Renal cortical epithelial cell (primary cell): ENCODE measurements at places on chromosomes 3 and 15. TPM values are rescaled to one million over a fixed set of nuclear protein-coding genes. Genes with fewer than 3 reads are reported as not detected.

GRCh38 chr3:12495749-12496452, 11.6 kb downstream of the TSEN2 start:
- no peak for DNase-seq

GRCh38 chr3:179071027-179071322, 634 bp downstream of the ZMAT3 start:
- no peak for DNase-seq

The ECE2 gene
- not detected in 2 replicates for total RNA-seq

GRCh38 chr15:69121198-69121828, 39.1 kb upstream of the GLCE start:
- DNase-seq: no peak

The FRMD4B gene
- 20.8 and 24.5 TPM in 2 replicates for total RNA-seq

- peak; percentile 93 for DNase-seq
Measured at GRCh38 chr15:50881121-50882048, 27.1 kb upstream of the AP4E1 start.

DNA sequence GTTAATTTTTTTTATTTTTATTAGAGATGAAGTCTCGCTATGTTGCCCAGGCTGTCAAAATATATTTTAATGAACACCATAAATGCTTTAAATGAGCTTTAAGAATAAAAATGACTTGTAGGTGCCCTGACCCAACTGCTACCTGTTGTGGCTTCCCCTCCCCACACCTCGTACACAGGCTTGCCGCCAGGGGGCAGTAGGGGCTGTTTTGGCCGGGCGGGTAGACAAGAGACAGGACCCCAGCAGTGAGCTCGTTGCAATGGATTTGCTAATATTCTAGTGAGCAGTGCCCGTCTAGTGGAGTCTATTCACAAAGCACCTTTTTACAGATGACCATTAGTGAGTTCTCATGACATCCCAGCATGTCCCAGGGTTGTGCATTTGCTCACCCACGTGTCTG, 418.1 kb downstream of the OCA2 start:
- no peak for DNase-seq

- DNase-seq: no peak
Measured at GRCh38 chr15:59011262-59011952, 23.9 kb downstream of the RNF111 start.

GRCh38 chr15:89361451-89362202, 27.0 kb upstream of the POLG start:
- DNase-seq: peak; percentile 19

GRCh38 chr3:55965776-55966175, 478.7 kb upstream of the WNT5A start:
- no peak for DNase-seq

- DNase-seq: peak; percentile 17
Measured at GRCh38 chr3:124174476-124174875, 182.6 kb upstream of the ROPN1 start.

The AQR gene
- total RNA-seq: 24.5 and 37.8 TPM in 2 replicates

- peak; percentile 90 for DNase-seq
Measured at GRCh38 chr3:130658678-130659077, 88.0 kb downstream of the PIK3R4 start.

- peak; percentile 32 for DNase-seq
Measured at GRCh38 chr3:87733671-87734367, 325.0 kb downstream of the CGGBP1 start.

DNA sequence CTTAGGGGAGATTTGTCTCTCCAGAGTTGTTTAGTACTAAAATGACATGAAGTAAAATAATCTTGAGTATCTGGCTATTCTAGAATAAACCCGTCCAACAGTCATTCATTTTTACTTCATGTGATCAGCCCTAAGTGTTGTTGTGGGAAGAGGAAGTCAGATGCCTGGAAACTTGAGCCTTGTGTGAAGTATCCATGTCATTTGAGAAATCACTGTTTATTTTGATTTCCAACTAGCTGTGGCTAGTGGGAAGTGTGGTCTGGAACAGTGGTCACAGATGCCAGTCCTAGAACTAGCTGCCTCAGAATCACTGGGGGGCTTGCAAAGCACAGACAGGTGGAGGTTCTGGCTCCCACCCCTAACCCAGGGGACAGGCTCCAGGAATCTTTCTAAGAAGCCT, 77.7 kb upstream of the LIMD1 start:
- no peak for DNase-seq

The SERINC4 gene
- 0.05 TPM in 1 of 2 replicates, not detected in the other for total RNA-seq

GRCh38 chr15:28900892-28901586, 15.3 kb downstream of the APBA2 start:
- DNase-seq: no peak

The GPR176 gene
- total RNA-seq: 48.8 and 97.2 TPM in 2 replicates

DNA sequence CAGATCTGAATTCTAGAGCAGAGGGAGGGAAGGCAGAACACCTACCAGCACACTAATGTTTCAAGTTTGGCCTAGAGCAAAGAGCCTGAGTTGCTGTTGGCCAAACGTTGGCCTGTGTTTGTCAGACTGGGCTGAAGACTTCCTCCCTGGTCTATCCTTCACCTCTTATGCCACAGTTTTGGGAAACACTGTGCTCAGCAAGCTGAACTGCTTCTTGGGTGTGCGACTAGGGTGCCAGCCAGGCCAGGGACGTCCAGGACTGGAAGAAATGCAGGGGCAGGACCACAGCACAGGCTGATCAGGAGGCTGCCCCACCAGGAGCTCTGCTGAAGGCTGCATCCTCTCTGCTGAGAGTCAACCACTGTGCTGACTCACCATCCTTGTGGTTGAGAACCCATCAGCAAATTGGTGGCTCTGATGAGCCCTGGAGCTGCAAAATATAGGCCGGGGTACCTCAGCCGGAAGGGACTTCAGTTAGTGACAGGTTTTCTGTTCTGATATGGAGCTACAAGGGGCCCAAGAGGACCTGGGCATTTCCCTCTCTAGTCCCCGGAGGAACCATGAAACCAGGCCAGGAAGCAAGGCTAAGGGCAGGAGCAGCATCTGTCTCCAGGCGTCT, 131.6 kb upstream of the RASGRP1 start:
- DNase-seq: peak; percentile 31

The MFSD1 gene
- total RNA-seq: 97.6 and 98.1 TPM in 2 replicates

DNA sequence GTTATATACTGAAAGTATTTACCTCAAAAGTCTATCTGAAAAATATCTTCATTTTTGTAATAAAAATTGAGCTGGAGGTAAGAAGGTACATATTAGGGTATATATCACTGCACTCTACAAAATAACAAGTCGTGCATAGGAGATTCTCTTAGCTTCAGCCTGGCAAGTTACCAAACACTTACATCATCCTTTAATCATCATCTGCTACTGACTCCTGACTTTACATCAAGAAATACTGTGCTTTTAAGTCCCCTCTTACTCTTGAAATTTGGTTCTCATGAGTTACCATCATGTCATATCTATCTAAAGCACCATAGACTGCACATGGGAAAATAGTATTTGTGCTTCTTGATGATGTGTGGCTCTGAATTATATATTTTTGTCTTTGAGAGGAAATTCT, 50.8 kb downstream of the LYSMD4 start:
- peak; percentile 92 for DNase-seq

The HESX1 gene
- total RNA-seq: 0.55 TPM in 1 of 2 replicates, not detected in the other

The WNT5A gene
- 20.5 and 32.2 TPM in 2 replicates for total RNA-seq

GRCh38 chr3:162034368-162034767, 537.8 kb downstream of the OTOL1 start:
- peak; percentile 10 for DNase-seq

The ADAMTS7 gene
- total RNA-seq: 4.5 and 9.9 TPM in 2 replicates

The GOLGA8H gene
- total RNA-seq: 0.69 and 0.99 TPM in 2 replicates

The IL20RB gene
- total RNA-seq: 0.35 and 0.40 TPM in 2 replicates

DNA sequence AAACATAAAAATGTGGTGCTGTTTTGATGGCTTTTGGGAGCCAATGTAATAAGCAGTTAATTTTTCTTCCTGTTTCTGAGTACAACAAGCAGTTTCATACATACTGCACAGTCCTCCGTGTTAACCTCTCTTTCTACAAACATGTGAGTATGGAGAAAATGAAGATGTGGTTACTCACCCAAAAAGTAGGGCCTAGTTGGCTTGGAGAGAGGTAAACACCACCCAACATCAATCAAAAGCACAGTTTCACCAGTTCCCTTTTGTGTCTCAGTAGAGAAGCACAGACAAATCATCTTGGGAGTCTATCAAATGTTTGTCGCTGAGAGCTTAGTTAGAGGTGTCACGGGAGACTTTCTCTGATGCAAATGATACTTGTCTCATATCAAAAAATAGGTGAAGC, 320.2 kb downstream of the UNC13C start:
- no peak for DNase-seq

DNA sequence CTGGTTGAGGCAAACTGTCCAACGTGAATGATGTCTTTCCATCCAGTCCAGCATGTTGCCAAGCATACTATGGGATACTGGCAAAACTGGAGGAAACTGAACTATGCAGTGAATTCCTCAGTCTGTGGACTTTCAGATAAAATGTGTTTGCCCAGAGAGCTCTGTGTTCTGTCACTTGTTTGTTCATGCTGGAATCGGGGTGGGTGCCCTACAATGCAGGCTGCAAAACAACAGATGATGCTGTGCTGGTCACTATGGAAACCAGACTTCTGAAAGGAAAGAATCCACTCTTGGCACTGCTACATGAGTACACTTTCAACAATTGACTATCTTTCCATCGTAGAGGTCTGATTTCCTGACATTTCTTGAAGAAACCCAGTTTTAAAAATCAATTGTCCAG, 272.5 kb upstream of the ARHGEF26 start:
- DNase-seq: no peak

DNA sequence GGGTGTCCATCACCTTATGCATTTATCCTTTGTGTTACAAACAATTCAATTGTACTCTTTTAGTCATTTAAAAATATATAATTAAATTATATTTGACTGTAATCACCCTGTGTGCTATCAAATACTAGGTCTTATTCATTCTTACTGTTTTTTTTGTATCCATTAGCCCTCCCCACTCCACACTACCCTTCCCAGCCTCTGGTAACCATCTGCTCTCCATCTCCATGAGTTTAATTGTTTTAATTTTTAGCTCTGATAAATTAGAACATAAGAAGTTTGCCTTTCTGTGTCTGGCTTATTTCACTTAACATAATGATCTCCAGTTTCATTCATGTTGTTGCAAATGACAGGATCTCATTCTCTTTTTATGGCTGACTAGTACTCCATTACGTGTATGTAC, 16.8 kb downstream of the C3orf20 start:
- DNase-seq: no peak

The GORASP1 gene
- total RNA-seq: 31.8 and 35.8 TPM in 2 replicates

- no peak for DNase-seq
Measured at GRCh38 chr3:157683668-157684067, 180.5 kb upstream of the VEPH1 start.

- DNase-seq: no peak
Measured at GRCh38 chr3:161203485-161204098, 17.5 kb upstream of the NMD3 start.

The ROBO2 gene
- 1.1 and 1.2 TPM in 2 replicates for total RNA-seq

GRCh38 chr3:124770336-124771082, 40.3 kb downstream of the UMPS start:
- DNase-seq: no peak

DNA sequence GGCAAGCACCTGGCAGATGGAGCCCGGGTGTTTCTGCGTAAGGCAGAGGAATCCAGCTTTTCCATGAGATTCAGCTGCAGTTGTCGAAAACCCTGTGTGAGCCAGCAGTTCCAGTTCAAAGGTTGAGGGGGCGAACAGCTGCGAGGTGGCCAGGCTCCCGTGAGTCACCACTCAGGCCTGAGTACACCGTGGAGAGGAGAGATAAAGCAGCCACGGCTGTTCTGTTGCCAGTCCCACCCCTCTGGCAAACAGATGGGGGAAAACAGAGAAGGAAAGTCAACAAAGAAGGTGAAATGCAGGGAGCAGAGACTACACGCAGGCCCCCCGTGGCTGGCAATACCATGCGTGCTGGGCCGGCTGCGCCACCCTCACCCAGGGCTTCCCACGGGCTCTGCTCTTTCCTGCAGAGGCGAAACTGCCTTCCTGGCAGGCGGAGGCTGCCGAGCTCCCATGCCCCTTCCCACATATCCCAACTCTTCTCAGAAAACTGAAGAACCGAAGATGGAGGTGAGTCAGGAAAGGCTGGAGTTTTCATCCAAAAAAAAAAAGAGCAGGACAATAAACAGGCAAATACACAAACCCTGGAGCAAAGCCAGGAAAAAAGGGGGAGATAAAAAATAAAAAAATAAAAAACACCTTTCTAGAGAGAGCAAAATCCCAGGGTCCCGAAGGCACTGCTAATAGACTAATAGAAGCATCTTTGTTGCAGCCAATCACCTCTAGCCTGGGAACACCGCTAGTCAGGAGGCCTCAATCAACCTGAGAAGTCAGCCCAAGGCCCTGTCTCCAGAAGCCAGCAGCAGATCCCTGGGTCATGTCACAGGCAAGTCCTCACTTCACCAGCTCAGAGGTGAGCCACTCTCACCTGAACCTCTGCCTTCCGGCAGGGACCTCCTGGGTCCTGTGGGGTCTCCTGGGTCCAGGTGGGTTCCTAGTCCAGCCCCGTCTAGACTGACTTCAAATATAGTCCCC, 37.7 kb downstream of the FAM174B start:
- DNase-seq: peak; percentile 66

DNA sequence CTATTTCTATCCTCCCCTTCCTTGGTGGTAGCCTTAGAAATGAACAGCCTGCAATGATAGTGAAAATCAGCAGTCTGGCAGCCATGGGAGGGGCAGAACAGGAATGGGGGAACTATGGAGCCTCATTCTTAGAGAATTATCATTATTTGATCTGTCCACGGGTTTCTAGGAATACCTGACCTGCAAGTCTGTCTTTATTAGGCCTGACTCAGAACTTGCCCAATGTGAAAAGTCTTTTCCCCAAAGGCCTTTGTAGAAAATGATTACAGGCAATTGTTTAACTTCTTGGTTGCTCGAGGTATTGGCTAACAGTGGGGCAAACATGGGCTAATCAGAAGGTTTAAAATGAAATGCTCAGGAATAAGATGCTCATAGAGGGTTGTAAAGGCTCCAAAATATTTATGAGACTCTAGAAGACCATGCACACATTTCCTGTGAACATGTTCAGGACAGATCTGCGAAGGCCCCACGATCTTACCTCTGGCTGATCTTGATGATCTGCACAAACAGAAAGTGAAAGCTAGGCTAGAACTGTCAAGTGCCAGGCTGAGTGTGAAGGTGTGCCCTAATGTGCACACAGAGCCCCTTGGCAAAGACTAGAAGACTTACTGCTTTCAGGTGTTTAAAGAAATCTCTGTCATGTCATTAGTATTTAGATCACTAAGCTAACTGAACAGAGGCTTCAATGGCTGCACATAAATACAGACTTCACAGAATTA, 39.6 kb upstream of the LAMP3 start:
- no peak for DNase-seq

- peak; percentile 70 for DNase-seq
Measured at GRCh38 chr15:30906366-30906765, 2.7 kb downstream of the FAN1 start.

DNA sequence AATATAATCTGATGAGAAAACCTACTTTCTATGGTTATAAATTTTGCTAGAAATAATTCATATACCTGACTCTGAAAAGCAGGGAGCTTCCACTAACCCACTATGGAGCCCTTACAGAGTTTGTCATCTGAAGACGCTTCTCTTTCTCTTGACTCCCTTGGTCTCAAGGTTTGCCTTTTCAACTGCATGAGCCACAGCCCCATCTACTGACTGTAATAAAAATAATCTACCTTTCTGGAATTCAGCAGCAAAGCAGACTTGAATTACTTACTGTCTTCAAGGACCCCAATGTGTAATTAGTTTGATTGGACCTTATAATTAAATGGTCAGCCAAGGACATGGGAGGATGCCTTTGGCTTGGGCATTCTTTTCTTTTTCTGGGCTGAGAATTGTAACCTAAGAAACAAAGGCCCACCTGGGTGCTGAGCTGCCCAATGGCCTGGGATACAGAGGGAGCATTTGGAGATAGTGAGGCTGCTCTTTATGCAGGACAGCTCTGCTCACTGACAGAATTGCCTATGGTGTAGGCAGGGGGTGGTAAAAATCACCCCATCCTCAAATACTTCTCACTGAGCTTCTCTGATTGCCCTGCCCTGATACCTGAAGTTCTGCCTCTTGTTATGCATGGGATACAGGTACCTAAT, 178.6 kb upstream of the TRIM42 start:
- peak; percentile 54 for DNase-seq
